Testis (tissue), 5 donors: ENCODE measurements at places on chromosomes 11 and 22. TPM values are rescaled to one million over a fixed set of nuclear protein-coding genes. Genes with fewer than 3 reads are reported as not detected.

DNA sequence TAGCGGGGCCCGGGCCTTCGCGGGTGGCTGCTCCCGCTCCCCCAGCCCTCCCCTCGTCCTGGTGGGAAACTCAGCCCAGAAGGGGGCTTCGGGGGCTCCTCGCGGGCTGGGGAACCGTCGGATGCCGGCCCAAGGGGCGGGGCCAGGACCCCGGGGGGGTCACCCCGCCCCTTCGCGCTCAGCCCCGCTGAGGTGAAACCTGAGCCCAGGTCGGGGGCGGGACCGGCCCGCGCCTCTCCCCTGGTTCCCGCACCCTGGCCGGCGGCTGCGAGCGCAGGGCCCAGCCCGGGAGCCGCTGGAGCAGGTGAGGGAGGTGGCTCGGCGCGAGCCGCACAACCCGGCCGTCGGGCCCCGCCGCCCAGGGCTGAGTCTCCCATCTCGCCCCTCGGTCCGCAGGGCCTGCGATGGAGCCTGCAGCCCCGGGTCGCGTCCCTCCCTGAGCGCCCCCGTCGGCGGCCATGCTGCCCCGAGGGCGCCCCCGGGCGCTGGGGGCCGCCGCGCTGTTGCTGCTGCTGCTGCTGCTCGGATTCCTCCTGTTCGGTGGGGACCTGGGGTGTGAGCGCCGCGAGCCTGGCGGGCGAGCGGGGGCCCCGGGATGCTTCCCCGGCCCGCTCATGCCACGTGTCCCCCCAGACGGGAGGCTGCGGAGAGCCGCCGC, at the start of gene LARGE2:
TSS of gene LARGE2 (plus strand) at position 232 of the 658 bp plus-strand sequence. CDS start at position 459, 227 bp downstream.
- H3K4me1 ChIP-seq: peaks cover 14% of the 10 kb centered on the region
- no peaks in the 10 kb centered on the region for H3K27me3 ChIP-seq
- no peak for DNase-seq
- H3K27ac ChIP-seq: peak within 1 kb of the TSS; percentile 59
- H3K36me3 ChIP-seq: no peaks in the 10 kb centered on the region

DNA sequence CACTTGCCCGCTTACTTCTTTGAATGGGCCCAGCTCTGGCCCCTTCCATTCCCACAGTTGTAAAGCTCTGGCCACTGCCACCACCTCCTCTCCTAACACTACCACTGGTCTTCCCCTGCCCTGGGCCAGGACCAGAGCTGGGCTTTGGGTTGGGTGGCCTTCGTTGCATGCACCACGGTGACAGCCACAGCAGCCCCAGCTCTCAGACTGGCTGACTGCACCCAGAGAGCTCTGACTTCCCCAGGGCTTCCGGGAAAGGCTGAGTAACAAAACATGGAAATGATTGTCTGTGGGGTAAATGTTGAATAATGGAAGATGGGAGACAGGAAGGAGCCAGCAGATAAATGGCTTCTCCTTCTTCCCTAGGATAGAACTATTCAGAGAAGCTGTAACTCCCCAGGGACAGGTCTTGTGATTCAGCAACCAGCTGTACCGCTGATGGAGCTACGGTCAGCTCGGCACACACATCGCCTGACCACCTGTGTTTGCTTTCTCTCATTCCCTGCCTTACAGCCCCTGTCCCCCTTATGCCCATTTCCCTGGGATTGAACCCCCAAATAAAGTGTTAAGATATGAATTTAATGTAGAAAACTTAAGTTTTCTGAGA, 27.6 kb downstream of the SCN4B start:
- H3K36me3 ChIP-seq: no peaks in the 10 kb centered on the region
- no peak overlapping the region for H3K4me3 ChIP-seq
- H3K27me3 ChIP-seq: no peaks in the 10 kb centered on the region
- DNase-seq: no peak
- no peak overlapping the region for H3K27ac ChIP-seq

GRCh38 chr11:88106666-88107065, 68.6 kb downstream of the RAB38 start:
- H3K4me1 ChIP-seq: no peaks in the 10 kb centered on the region
- no peak overlapping the region for H3K27ac ChIP-seq
- no peaks in the 10 kb centered on the region for H3K27me3 ChIP-seq

DNA sequence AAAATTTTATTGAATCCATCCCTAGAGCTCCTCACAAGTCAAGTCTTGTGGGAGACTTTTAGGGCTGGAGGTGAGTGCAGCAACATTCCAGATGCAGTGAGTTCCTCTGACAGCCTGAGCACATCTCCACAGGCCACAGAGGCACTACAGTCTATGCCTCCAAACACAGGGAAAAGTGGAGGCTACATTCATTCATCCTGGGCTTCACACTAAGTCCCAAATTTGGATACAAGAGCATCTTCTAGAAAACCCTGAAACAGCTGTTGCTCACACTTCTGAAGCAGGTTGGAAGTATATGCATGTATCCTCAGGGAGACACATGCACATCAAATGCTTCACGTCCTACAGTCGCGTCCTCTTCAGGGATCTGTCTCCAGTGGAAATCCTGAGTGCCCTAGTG, 1.2 kb downstream of the CD3D start:
- H3K4me1 ChIP-seq: no peaks in the 10 kb centered on the region
- no peaks in the 10 kb centered on the region for H3K27me3 ChIP-seq
- no peak overlapping the region for H3K4me3 ChIP-seq

DNA sequence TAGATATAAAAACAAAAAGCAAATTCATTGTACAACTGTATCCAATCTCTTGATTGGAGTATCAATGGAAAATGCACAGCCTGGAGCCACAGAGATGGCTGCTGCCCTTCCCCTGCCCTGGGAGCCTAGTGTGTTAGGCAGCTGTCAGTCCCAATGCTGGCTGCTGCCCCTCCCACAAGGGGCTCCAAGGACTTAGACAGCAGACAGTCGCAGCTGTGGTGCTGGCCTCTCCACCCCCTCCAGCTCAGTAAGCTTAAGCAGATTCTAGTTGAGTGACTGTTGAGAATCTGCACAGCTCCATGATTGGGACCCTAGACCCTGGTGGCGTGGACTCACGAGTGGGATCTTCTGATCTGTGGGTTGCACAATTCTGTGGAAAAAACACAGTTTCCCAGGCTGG, 1511.2 kb downstream of the FAM181B start:
- H3K27ac ChIP-seq: no peak overlapping the region
- H3K4me3 ChIP-seq: no peak overlapping the region
- no peaks in the 10 kb centered on the region for H3K27me3 ChIP-seq
- H3K36me3 ChIP-seq: no peaks in the 10 kb centered on the region
- H3K4me1 ChIP-seq: no peaks in the 10 kb centered on the region
- no peak for DNase-seq

GRCh38 chr22:29231971-29232959, 26.6 kb downstream of the EMID1 start:
- no peaks in the 10 kb centered on the region for H3K27me3 ChIP-seq
- H3K27ac ChIP-seq: peak overlapping the region; percentile 35
- no peaks in the 10 kb centered on the region for H3K36me3 ChIP-seq
- peaks cover 15% of the 10 kb centered on the region for H3K4me1 ChIP-seq

DNA sequence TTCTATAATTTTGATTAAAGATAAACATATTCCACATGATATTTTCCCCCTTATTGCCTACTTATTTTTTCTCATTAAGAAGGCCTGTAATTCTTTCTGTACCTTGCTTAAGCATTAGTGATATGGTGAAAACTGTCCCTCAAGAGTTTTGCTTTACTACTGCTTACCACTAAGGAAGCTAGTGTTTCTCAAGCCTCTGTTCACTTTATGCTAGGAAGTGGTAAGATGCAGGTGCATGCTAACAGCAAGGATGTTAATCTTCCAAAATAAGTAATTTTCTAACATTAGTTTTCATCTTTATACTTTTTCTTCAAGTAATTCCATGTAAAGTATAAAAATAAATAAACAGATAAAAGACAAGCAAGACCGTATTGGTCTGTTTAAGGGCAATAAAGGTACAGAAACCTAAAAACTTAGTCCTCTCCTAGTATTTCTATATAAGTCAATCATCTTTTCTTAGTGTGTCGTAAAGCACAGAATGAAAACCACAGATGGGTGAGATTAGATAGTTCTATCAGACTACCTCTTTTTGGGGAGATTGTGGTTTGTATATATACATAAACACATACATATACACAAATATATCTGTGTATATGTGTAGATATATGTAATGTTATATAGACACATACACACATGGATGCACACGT, 731.0 kb upstream of the CNTN5 start:
- DNase-seq: no peak
- H3K4me3 ChIP-seq: no peak overlapping the region
- H3K27me3 ChIP-seq: no peaks in the 10 kb centered on the region
- no peak overlapping the region for H3K27ac ChIP-seq
- H3K4me1 ChIP-seq: no peaks in the 10 kb centered on the region
- H3K36me3 ChIP-seq: no peaks in the 10 kb centered on the region

- DNase-seq: no peak
- H3K36me3 ChIP-seq: no peaks in the 10 kb centered on the region
- H3K4me1 ChIP-seq: no peaks in the 10 kb centered on the region
- H3K27ac ChIP-seq: no peak overlapping the region
- no peak overlapping the region for H3K4me3 ChIP-seq
Measured at GRCh38 chr11:2748814-2749554, 49.2 kb upstream of the KCNQ1OT1 start.

DNA sequence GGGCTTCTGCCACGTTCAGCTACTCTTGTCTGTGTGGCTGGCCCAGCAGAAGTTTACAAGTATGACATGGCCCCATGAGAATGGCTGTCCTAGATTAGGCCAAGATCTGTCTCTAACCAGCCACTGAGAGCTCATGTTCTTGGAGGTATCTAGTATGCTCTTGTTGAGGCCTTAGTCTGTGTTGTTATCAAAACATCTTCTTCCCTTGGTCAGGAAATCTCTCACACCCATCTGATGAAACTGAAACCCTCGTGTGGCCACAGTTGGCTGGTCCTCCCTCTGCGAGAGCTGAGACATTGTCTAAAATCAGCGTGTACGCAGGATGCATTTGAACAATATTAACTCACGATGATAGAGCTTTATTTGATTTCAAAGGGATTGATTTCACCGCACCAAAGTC, 109.0 kb upstream of the NNMT start:
- H3K4me3 ChIP-seq: no peak overlapping the region
- H3K27me3 ChIP-seq: no peaks in the 10 kb centered on the region
- H3K36me3 ChIP-seq: no peaks in the 10 kb centered on the region
- peaks cover 6% of the 10 kb centered on the region for H3K4me1 ChIP-seq

DNA sequence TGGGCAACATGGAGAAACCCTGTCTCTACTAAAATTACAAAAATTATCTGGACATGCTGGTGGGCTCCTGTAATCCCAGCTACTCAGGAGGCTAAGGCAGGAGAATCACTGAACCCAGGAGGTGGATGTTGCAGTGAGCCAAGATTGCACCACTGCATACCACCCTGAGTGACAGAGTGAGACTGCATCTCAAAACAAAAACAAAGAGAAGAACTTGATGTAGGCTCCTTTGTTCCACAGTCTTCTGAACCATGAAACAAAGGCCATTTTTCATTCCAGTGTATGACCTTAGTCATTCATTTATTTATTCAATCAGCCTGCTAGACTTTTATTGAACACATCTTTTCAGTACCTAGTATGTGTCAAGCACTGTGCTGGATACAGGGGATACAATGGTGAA, 369.6 kb downstream of the FAT3 start:
- no peaks in the 10 kb centered on the region for H3K36me3 ChIP-seq
- no peaks in the 10 kb centered on the region for H3K27me3 ChIP-seq
- no peaks in the 10 kb centered on the region for H3K4me1 ChIP-seq
- no peak overlapping the region for H3K27ac ChIP-seq

DNA sequence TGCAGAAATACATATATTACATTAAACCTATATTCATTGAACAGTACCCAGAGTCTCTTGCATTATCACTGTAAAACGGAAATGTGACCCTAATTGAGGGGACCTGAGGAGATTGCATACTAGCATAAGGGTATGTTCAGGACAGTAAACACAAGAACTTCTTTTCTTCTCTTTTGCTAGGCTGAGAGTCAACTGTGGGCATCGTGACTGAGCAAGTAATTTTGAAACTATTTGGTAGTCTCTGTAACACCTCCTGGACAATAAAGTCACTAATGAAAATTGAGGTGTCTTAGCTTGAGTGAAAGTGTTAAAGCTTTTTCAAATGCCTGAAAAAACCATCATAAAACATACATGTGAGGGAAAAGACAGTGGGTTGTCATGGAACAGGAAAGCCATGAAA, 90.9 kb downstream of the PDHX start:
- H3K27ac ChIP-seq: no peak overlapping the region
- H3K4me1 ChIP-seq: no peaks in the 10 kb centered on the region
- H3K27me3 ChIP-seq: no peaks in the 10 kb centered on the region
- no peak for DNase-seq
- H3K36me3 ChIP-seq: no peaks in the 10 kb centered on the region
- H3K4me3 ChIP-seq: no peak overlapping the region

- no peaks in the 10 kb centered on the region for H3K36me3 ChIP-seq
- DNase-seq: no peak
- H3K27me3 ChIP-seq: no peaks in the 10 kb centered on the region
- H3K4me1 ChIP-seq: no peaks in the 10 kb centered on the region
Measured at GRCh38 chr22:44365832-44366231, 53.1 kb upstream of the SHISAL1 start.

- H3K27ac ChIP-seq: no peak overlapping the region
- H3K4me1 ChIP-seq: peaks cover 22% of the 10 kb centered on the region
- no peak for DNase-seq
- H3K4me3 ChIP-seq: no peak overlapping the region
Measured at GRCh38 chr11:15817001-15817400, 539.3 kb downstream of the SOX6 start.

- no peaks in the 10 kb centered on the region for H3K27me3 ChIP-seq
- DNase-seq: no peak
- H3K36me3 ChIP-seq: no peaks in the 10 kb centered on the region
Measured at GRCh38 chr11:95147364-95147905, 57.8 kb downstream of the ENDOD1 start.

DNA sequence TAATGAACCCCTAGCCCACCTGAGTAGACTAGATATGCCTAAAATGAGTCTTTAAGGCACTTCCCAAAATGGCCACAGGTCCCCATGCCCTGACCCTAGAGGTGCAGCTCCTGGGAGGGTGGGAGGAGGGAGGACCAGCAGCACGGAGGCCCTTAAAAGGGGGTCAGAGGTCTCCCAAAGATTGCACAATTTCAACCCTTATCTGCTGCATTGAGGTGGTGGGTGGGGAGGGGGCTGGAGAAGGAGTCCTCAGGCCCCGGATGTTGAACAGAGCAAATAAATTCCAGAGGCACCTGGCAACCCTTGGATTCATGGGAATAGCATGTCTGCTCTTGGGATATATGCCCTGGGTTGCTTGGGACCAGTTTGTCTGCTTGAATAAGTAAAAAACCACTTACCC, 57.6 kb downstream of the NAV2 start:
- H3K36me3 ChIP-seq: no peaks in the 10 kb centered on the region
- no peaks in the 10 kb centered on the region for H3K4me1 ChIP-seq
- no peaks in the 10 kb centered on the region for H3K27me3 ChIP-seq
- no peak overlapping the region for H3K4me3 ChIP-seq

DNA sequence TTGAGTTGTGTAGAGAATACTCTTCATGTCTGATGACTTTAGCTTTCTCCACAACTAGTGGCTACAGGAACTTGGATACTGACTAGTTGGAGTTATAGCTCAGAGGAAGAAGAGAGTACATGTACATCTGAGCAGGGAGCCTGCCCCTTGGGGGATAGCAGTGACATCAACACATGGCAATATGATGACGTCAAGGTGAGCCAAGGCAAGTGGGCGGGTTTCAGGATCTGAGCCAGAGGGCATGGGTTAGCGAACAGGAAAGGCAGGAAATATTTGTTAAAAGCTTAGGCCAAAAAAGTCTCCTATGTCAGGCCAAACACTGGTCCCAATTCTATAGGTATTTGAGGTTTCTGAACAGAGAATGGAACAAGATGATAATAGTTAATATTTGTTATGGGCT, 42.0 kb upstream of the HORMAD2 start:
- H3K27ac ChIP-seq: no peak overlapping the region
- H3K27me3 ChIP-seq: no peaks in the 10 kb centered on the region
- H3K4me1 ChIP-seq: no peaks in the 10 kb centered on the region
- no peak overlapping the region for H3K4me3 ChIP-seq
- H3K36me3 ChIP-seq: no peaks in the 10 kb centered on the region

Gene APOBEC3B
- 1.4 TPM for total RNA-seq

Gene SH3BP1
- 15.7 TPM for total RNA-seq

Gene CYTH4
- 7.2 TPM for total RNA-seq

Gene TRMT112
- total RNA-seq: 340 TPM

Gene KRTAP5-2
- total RNA-seq: not detected

Gene FOXR1
- 8.9 TPM for total RNA-seq

Gene LRRC32
- total RNA-seq: 9.1 TPM
